GM04503 (cell line): ENCODE measurements at places on chromosomes 7 and 10.

DNA sequence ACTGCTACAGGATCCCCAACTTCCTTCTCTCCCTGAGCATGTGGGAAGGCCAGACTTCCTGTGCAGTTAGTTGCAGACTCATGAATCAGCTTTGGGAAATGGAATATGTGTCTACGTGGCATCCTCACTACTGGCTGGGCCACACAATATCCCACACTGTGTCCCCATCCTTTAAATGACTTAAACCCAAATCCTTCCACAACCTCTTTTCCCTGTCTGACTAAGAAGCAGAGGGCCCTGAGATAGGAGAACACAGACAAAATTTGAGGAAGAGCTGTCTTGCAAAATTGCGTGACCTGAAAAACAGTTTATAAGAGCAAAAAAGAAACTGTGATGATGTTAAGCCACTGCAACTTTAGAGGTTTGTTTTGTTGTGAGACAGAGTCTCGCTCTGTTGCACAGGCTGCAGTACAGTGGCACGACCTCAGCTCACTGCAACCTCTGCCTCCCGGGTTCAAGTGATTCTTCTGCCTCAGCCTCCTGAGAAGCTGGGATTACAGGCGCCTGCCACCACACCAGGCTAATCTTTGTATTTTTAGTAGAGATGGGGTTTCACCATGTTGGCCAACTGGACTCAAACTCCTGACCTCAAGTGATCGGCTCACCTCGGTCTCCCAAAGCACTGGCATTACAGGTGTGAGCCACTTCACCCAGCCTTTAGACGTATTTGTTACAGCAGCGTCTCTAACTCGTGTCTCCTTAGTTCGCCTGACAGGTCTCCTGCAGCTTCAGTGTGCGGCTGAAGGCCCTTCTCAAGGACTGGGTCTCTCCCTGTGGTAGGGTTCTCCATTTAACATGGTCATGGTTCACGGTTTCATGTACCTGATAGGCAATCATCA, 46.9 kb upstream of the SFMBT2 start:
- no peak for DNase-seq

- no peak for DNase-seq
Measured at GRCh38 chr10:89217057-89217990, 10.2 kb upstream of the CH25H start.

GRCh38 chr7:41146429-41146828, 556.5 kb downstream of the INHBA start:
- no peak for DNase-seq

- DNase-seq, result no peak
Measured at GRCh38 chr10:119834188-119834587, 38.5 kb downstream of the MCMBP start.

GRCh38 chr10:87545783-87546182, 41.1 kb downstream of the MINPP1 start:
- no peak for DNase-seq

DNA sequence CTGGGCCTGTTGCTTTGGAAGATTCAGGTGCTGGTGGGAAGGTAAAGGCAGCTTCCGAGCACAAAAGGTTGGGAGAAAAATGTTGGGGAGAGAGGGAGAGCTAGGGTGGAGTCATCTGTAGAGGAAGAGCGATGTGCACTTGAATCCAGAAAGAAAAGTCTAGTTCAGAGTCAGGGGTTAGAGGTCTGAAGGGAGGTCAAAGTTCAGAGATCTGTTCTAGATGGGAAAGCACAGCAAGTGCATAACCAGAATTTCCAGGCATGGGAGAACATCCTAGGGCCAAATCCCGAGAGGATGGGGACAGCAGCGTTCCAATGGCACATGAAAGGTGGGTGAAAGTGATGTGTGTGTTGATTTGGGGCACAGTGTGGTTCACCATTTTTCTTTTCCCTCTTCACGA, 51.5 kb upstream of the MKLN1 start:
- DNase-seq, result no peak

- DNase-seq, result no peak
Measured at GRCh38 chr10:70982443-70982842, 94.1 kb upstream of the PCBD1 start.

GRCh38 chr7:121796381-121796780, 76.6 kb upstream of the PTPRZ1 start:
- DNase-seq, result no peak

- DNase-seq, result no peak
Measured at GRCh38 chr7:151992375-151992774, 33.1 kb upstream of the GALNT11 start.

- DNase-seq, result no peak
Measured at GRCh38 chr10:110387983-110388686, 83.4 kb upstream of the SMNDC1 start.

- DNase-seq, result no peak
Measured at GRCh38 chr7:155545348-155545747, 1.0 kb downstream of the CNPY1 start.

GRCh38 chr7:123864436-123864835, 19.5 kb downstream of the HYAL4 start:
- DNase-seq, result no peak

DNA sequence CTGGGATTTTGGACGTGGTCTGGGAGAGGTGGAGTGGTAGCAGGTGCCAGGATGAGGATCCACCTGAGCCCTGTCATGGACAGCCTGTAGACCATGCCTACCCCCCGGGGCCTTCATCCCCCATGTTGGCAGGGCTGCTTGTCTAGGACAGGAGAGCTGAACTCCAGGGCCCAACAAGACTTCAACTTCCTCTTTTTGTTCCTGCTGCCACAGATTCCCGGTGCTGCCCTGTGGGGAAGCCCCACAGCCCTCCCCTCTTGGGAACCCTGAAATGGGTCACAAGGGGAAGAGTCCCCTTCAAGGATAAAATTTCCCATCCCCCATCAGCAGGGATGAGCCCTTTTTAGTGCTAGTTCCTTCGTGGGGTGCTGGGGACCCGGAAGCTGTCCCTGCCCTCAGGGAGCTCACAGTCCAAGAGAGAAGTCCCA, 1.3 kb upstream of the CUEDC2 start:
- no peak for DNase-seq

- DNase-seq, result no peak
Measured at GRCh38 chr10:42111076-42111475, 527.3 kb downstream of the ZNF33B start.

- DNase-seq, result no peak
Measured at GRCh38 chr7:157693521-157694375, 356.9 kb downstream of the DNAJB6 start.

GRCh38 chr10:76336213-76336963, 905.0 kb downstream of the LRMDA start:
- DNase-seq, result no peak

DNA sequence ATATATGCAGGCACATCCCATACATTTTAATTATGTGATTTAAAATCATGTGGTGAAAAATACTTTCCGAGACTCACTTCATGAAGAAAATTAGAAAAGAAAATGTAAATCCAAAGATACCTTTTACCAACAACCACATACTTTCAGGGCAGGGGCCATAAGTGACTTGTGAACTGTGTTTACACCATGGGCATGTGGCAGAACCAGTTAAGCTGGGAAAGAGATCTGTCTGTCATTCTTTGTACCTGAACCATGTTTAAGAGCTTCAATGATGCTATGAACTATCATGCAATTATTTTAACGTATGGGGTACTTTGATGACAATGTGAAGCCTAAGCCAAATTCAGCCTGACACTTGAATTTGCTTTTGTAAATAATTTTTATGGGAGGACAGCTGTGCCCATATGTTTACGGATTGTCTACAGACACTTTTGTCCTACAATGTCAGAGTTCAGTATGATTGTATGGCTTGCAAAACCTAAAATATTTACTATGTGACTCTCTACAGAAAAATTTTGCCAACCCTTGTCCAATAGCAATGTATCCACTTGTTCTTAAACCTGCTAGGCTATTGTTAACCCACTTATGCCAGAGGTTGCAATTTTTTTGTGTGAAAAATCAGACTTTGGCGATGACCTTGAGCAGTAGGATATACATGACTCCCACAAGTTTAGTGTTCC, 654.6 kb downstream of the TNS3 start:
- DNase-seq, result no peak

DNA sequence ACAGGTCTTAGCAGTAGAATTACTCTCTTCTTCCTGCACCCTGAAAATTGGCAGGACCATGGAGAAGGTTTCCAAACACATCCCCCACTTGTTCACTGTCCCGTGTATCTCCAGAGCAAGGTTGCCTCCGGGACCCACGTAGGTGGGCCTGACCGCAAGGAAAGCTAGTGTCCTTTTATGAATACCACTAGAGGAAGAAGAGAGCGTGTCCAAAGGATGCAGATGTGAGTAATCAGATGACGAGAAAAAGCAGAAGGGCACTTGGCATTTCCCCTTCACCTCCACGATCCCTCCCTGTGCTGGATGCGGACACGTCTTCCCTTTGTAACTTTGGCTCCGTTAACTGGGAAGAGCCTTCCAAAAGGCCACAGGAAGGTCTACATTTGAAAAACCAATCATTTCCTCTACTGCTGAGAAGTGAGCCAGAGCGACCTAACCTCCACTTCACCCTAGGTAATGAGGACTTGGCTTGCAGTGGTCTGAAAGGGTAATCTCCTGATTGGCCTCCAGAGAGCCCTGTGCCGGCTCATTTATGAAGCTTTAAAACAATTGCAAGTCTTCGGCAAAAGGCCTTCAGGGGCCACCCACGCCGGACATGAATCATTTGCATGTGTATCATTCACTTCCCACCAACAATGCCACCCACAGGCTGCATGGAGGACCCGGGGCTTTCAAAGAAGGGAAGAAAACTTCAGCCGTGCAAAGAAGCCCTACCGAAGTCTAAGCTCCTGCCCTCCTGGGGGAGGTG, 55.4 kb downstream of the LYZL1 start:
- DNase-seq, result no peak

DNA sequence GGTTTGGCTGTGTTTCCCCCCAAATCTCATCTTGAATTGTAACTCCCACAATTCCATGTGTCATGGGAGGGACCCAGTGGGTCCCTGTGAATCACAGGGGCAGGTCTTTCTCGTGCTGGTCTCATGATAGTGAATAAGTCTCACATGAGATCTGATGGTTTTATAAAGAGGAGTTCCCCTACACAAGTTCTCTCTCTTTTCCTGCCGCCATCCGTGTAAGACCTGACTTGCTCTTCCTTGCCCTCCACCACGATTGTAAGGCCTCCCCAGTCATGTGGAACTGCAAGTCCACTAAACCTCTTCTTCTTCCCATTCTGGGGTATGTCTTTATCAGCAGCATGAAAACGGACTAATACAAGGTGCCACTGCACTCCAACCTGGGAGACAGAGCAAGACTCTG, 329.2 kb downstream of the TNS3 start:
- no peak for DNase-seq

- no peak for DNase-seq
Measured at GRCh38 chr7:2092279-2092678, 140.5 kb downstream of the MAD1L1 start.

DNA sequence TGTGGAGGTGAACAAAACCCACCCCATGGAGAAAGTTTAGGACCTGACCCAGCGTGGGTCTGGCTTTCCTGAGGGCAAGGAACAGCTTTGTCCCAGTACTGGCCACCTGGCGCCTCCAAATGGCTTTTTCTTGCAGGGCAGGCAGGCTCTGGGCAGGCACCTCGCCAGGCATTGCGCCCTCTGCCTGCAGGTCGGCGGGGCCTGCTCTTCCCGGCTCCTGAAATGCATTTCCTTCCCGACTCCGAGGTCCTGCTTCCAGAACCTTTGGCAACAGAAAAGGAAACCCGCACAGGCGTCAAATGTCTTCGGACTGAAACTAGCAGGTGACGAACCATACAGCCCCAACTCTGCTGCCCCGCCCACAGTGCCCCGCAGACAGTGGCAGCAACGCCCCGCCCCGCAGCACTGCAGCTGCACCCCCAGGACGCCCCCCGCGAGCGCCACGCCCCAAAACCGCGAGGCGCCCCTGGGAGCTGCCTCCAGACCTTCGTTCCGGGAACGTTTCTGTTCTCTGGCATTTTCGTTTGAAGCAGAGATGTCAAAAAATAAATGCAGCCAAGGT, 65.5 kb downstream of the C10orf143 start:
- DNase-seq, result no peak

GRCh38 chr7:52616552-52616951, 418.9 kb upstream of the POM121L12 start:
- no peak for DNase-seq

GRCh38 chr10:34864149-34865067, 49.3 kb upstream of the PARD3 start:
- no peak for DNase-seq

DNA sequence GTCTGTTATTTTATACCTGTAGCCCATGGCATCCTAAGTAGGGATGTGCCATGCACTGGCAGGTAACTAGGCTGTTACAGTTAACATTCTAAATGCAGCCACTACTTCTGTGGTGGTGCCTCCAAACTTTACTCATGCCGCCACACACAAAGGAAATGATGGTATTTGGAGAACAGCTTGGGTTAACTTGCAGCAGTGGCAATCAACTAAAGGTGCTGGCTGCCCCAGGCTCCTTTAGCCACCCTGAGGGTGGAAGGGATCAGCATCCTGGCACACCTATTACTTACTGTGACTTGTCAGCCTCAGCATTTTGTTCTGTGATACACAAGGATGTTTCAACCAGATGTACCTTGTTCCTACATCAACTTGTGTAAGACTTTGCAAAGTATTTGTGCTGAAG, 221.8 kb upstream of the PPP1R3A start:
- no peak for DNase-seq

GRCh38 chr7:142808802-142809583, 38.2 kb downstream of the PRSS2 start:
- DNase-seq, result no peak

GRCh38 chr7:79137942-79138341, 315.5 kb downstream of the MAGI2 start:
- DNase-seq, result peak; percentile 33

- no peak for DNase-seq
Measured at GRCh38 chr10:124550293-124551034, 88.8 kb downstream of the LHPP start.

DNA sequence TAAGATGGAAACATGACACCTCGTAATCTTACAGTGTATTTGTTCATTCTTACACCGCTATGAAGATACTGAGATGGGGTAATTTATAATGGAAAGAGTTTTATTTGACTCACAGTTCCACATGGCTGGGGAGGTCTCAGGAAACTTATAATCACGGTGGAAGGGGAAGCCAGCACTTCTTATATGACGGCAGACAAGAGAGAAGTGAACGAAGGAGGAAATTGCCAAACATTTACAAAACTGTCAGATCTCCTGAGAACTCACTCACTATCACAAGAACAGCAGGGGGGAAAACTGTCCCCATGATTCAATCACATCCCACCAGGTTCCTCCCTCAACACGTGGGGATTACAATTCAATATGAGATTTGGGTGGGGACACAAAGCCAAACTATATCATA, 282.3 kb downstream of the HGF start:
- no peak for DNase-seq

DNA sequence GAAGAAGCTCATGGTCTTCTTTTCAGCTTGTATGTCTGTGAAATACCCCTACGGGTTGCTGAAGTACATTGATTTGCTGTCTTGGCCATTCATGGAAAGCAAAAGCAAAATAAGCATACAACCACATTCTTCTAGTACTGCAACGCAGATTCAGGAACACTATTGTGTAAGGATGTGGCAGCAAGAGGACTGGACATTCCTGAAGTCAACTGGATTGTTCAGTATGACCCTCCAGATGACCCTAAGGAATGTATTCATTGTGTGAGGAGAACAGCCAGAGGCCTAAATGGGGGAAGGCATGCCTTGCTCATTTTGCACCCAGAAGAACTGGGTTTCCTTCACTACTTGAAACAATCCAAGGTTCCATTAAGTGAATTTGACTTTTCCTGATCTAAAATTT, 133.4 kb upstream of the ANKRD1 start:
- DNase-seq, result no peak
